Caudate nucleus (tissue), 63 donors: ENCODE measurements at places on chromosomes 4 and X.

GRCh38 chr4:141578451-141578850, 57.9 kb upstream of the IL15 start:
- DNase-seq: no peak

DNA sequence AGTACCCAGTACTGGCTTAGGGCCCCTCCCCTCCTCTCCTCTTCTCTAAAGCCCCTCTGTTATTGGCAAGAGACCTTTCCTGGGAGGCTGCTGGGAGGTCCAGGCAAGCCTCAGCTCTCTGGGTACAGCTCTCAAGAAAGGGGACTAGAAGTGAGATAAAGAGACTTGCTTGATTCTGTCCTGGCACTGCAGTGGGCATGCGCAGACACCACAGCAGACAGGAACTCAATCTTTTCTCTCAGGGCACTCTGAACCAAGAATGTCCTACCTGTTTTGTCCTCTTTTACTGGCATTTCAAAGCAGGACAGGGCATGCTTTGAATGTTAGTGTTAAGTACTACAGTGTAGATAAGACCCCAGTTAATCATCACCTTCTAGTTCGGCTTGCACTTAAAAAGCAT, 74.9 kb downstream of the NYX start:
- DNase-seq: peak; percentile 5

GRCh38 chr4:83192634-83193033, 78.1 kb upstream of the PLAC8 start:
- DNase-seq: no peak

GRCh38 chr4:85029453-85029852, 63.0 kb upstream of the WDFY3 start:
- DNase-seq: no peak

- DNase-seq: no peak
These were observed 305.5 kb upstream of the EMCN start for GRCh38 chr4:100823066-100823992.

DNA sequence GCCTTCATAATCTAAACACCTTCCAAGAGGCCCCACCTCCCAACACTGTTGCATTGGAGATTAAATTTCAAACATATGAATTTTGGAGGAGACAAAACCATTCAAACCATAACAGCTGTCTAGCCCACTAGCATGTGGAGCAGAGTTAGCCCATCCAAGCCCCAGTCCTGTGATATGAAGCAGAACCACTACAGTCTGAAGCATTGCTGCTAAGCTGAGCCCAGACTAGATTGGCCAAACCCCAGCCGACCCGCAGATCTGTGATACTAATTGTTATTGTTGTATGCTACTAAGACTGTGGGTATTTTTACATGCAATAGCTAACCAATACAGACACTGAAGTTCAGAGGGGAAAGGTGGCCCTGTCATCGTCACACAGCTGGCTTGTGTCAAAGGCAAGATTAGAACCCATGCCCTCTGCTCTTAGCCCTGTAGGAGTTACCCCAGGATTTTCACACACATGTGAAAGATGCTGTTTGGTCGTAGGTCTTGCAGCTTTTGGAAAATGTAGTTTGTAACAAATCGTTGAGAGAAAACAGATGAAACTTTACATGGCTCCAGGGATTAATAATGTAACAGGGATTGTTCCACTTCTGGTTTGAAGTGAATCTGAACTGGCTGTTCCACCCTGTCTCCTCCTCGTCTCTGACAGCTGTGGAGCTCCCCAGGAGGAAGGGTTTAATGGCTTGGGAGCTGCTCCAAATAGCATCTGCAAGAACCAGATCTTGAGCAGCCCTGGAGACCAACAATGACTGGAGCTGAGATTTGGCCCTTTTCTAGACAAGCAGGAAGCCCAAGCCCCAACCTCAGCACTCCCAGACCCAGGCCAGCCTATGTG, 517.5 kb downstream of the MID1IP1 start:
- DNase-seq: no peak

- DNase-seq: no peak
These were observed 14.3 kb downstream of the ZAR1 start for GRCh38 chr4:48504352-48504751.

- DNase-seq: peak; percentile 10
These were observed 26.2 kb downstream of the JADE1 start for GRCh38 chr4:128835498-128836222.

GRCh38 chr4:27429364-27429871, 568.8 kb downstream of the STIM2 start:
- DNase-seq: no peak

GRCh38 chrX:111431001-111431400, 19.0 kb upstream of the DCX start:
- DNase-seq: no peak

GRCh38 chr4:61246034-61246433, 45.9 kb downstream of the ADGRL3 start:
- DNase-seq: no peak

- DNase-seq: no peak
These were observed 429.1 kb downstream of the SPRY1 start for GRCh38 chr4:123825596-123826291.

DNA sequence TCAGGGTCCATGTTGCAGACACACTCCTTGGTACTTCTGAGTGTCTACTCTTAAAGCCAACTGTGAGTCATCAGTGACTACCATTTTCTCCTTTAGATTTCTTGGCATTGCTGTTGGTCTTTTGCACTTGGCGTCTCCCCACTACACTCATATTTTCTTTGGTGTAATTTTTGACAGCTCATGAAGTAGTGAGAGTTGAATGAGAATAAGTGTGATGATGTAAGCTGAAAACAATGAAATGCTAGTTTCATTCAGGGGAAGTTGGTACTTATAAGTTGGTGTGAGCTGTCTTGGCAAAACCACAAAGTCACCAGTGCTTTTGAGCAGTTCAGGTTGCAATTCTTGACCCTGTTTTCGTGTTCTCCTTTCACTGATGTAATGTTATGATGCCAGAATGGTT, 142.9 kb upstream of the ARX start:
- DNase-seq: no peak

- no peak for DNase-seq
These were observed 795.1 kb upstream of the GRIA3 start for GRCh38 chrX:122389005-122389404.

DNA sequence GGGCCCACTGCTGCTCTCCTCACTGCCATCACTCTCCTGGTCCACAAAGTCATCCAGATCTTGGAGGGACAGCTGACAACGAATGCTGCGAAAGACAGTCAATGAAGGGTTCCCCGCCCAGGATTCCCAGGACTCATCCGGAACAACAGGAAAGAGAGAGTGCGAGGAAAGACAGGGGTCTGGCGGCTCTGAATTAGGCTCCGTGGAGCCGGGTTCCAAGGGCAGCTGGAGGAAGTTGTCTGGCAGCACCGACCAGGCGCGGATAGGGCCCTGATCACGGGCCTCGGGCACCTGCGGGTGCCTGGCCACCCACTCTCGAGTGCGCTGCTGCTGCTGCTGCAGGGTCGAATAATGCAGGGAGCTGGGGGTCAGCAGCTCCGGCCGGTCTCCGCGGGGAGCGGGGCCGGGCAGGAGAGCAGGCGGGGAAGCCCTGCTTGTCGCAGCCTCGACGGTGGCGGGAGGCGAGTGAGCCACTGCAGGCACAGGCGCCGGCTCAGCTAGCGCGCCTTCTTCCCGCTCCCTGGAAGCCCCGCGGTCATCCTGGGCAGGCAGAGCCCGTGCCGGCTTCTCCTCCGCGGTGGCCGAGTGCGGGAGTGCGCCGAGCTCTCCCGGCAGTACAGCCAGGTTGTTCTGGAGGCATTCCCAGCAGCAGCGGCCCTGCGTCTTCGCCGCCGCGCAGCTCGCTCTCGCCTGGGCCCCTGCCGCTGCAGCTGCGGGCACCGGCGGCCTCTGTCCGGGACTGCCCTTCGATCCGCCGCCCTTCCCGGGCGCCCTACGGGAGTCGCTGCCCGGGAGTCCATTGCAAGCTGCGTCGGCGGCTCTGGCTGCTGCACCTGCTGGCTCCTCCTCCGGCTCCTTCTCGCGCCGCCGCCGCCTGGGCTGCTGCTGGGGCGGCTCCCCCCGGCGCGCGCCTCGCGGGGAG, 1.1 kb downstream of the SOWAHB start:
- DNase-seq: no peak

- DNase-seq: no peak
These were observed 33.6 kb upstream of the NOCT start for GRCh38 chr4:138981930-138982390.

DNA sequence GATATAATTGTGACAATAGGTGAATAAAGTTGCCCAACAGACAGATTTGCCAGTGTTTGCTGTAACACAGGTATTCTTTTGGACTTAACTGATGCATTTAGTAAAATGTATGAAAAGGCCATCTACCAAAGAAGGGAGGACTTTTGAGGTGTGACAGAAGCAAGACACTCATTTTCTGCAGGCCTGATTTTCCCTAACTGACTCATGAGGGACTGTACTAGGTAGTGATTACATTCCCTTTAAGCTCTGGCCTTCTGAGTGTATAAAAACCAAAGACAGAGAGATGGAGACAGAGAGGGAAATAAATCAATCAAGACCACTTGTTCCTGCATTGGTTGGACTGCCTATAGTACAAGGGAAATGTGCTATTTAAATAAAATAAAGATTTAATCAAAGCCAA, 150.8 kb upstream of the GALNT7 start:
- no peak for DNase-seq

DNA sequence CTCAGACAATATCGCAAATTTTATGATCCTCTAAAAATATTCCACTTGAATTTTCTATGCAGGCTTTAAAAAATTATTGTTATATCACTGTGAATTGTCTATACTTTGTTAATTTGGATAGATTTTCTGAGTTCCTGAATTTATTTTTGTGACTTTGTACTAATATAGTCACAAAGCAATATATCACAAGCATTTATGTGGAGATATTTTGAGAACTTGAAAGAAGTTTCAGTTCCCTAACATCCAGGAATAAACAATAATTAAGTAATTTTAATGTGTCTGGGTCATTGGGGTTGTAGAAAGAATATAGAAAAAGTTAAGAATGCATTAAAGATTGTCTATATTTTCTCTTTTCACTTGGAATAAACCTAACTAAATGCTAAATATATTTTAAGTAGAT, 32.0 kb downstream of the CXCL8 start:
- no peak for DNase-seq

GRCh38 chrX:150074175-150074574, 135.9 kb upstream of the EOLA2 start:
- no peak for DNase-seq
